ENCODE measurements at places on chromosomes 6 and 20. TPM values are rescaled to one million over a fixed set of nuclear protein-coding genes. Genes with fewer than 3 reads are reported as not detected.

The SLC22A2 gene
- not detected for total RNA-seq

The RUNX2 gene
- total RNA-seq: 25.3 TPM

The NRN1 gene
- total RNA-seq: 0.24 TPM

The VNN1 gene
- not detected for total RNA-seq

The CALHM4 gene
- not detected for total RNA-seq

The SPTLC3 gene
- total RNA-seq: not detected

The KHDC1 gene
- total RNA-seq: 6.3 TPM

The RIN2 gene
- 0.37 TPM for total RNA-seq

The RAD21L1 gene
- total RNA-seq: not detected

The TBC1D20 gene
- total RNA-seq: 24.6 TPM

The ADISSP gene
- 72.7 TPM for total RNA-seq

The SIRT5 gene
- total RNA-seq: 10.7 TPM

The DYNLT2 gene
- 1.9 TPM for total RNA-seq

The SLC24A3 gene
- total RNA-seq: not detected

The SLC17A3 gene
- not detected for total RNA-seq

The TGM2 gene
- not detected for total RNA-seq
